T47D (cell line): ENCODE measurements at places on chromosomes 7 and 10.

GRCh38 chr7:133165001-133165400, 83.1 kb upstream of the CHCHD3 start:
- no peak for DNase-seq

- DNase-seq = no peak
These were observed 468.8 kb upstream of the NRP1 start for GRCh38 chr10:33803248-33803647.

GRCh38 chr7:7329326-7329725, 147.0 kb downstream of the C1GALT1 start:
- DNase-seq = peak; percentile 44

- DNase-seq = no peak
These were observed 106.8 kb downstream of the NT5C2 start for GRCh38 chr10:103086261-103086660.
